CD4-positive, alpha-beta T cell (primary cell): ENCODE measurements at places on chromosomes 2 and 18.
A peak's percentile ranks its signal among the peaks of the same experiment; 100 is the strongest.

- H3K27me3 ChIP-seq, result no peaks in the 10 kb centered on the region
- peaks cover 13% of the 10 kb centered on the region for H3K36me3 ChIP-seq
- DNase-seq, result peak; percentile 30
- H3K4me1 ChIP-seq, result peaks cover 87% of the 10 kb centered on the region
- peak overlapping the region; percentile 84 for H3K27ac ChIP-seq
Measured at GRCh38 chr2:201127570-201127969, 11.6 kb downstream of the CFLAR start.

DNA sequence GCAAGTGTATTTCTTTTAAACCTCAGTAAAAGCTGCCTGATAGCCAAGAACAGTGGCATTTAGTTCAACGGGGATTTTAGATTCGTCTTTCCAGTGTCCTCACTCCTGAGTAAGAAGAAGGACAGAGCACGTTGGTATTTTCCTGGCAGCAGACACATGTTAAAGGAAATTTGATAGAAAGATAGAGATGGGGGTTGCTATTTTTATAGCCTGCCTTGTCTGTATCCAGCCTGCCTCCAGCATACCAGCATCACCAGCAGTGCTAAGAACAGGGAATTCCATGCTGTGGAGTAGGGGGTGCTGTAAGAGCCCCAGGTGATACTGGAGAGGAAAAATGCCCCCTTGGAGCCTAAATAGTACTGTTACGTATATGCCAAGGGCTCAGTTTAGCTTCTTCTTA, 1.1 kb upstream of the SMYD1 start:
- H3K4me3 ChIP-seq, result no peak overlapping the region
- DNase-seq, result no peak
- H3K27me3 ChIP-seq, result no peaks in the 10 kb centered on the region
- H3K27ac ChIP-seq, result no peak overlapping the region
- no peaks in the 10 kb centered on the region for H3K4me1 ChIP-seq

DNA sequence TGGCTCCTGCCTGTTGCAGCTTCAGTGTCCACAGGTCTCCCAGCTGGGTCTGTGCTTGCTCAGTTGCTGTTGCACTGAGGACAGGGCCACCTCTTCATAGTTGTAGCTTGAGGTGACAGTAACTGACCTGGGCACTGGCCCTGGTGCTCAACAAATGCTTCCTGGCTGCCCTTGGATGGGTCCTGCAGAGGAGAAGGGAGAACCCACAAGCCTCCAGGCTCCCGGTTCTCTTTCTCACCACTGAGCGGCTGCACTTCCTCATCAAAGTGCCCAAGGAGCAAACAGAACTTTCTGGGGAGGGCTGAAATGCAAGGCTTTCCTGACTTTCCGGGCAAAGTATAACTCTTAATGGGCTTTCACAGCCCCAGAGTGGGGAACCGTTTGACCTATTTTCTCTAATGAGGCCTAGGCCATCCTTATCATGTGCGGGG, 38.7 kb downstream of the LCT start:
- H3K27me3 ChIP-seq, result no peaks in the 10 kb centered on the region
- H3K27ac ChIP-seq, result no peak overlapping the region
- H3K4me1 ChIP-seq, result peaks cover 12% of the 10 kb centered on the region
- DNase-seq, result no peak
- no peak overlapping the region for H3K4me3 ChIP-seq
- no peaks in the 10 kb centered on the region for H3K36me3 ChIP-seq

DNA sequence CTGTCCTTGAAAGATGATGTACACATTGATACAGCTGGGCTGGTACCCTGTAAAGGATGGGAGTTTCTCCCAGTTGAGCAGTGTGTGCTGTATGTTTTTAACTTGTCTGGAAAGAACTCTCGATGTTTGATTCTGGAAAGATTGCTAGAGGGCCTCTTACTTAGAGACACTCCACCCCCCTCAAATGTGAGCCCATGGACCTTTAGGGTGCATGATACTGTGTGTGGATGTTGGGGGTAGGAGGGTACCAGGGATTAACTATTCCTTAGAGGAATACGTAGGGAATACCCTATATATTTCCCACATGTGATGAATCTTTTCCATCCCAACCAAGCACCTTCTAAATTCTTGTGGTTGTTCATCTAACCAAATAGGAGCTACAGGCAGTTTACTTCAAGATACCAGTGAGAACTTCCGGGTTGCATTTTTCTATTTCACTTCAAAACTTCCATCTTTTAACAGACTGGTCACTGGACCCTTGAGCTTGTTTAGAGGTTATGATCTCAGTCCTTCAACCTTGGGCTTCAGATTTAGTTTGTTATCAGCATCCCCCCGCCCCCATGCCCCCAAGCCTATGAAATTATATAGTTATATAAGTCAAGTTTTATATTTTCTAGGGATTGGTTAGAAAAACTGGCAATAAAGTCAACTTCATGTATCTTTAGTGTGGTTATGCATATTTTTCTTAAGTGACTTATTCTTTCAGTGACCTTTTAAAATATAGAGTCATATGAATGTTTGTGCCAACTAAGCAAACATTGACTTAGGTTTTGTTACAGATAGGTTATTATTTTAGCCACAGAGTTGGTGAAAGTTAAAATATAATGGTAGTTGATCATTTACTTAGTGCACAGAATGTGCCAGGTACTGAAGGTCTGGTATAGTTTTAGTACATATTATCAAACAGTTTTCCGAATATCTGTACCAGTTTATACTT, 18.2 kb downstream of the AFTPH start:
- no peaks in the 10 kb centered on the region for H3K27me3 ChIP-seq
- no peak overlapping the region for H3K4me3 ChIP-seq

- H3K4me3 ChIP-seq, result no peak overlapping the region
- no peaks in the 10 kb centered on the region for H3K36me3 ChIP-seq
- no peak for DNase-seq
- no peak overlapping the region for H3K27ac ChIP-seq
Measured at GRCh38 chr2:187917535-187917934, 363.3 kb upstream of the TFPI start.

DNA sequence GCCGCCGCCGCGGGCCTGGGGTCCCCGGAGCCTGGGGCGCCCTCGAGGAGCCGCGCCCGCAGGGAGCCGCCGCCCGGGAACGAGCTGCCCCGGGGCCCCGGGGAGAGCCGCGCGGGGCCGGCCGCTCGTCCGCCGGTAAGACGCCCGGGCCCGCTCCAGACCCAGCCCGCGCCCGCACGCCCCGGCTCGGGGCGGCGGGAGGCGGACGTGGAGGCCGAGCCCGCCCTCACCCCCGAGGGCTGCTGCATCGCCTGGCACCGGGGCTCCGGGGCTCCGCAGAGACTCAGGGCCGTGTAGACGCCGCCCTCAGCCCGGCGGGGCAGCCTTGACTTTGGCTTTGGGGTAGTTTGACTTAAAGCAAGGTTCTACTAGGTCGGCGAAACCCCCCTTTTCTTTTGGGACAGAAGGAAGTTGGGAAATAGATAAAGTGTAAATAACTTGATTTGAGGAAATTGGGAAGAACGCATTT, 335 bp downstream of the ERFE start:
- H3K4me1 ChIP-seq, result peaks cover 18% of the 10 kb centered on the region
- H3K36me3 ChIP-seq, result no peaks in the 10 kb centered on the region
- peaks cover 23% of the 10 kb centered on the region for H3K27me3 ChIP-seq
- H3K27ac ChIP-seq, result no peak overlapping the region
- no peak overlapping the region for H3K4me3 ChIP-seq
- no peak for DNase-seq

- no peaks in the 10 kb centered on the region for H3K27me3 ChIP-seq
- H3K4me1 ChIP-seq, result no peaks in the 10 kb centered on the region
- H3K36me3 ChIP-seq, result no peaks in the 10 kb centered on the region
- DNase-seq, result no peak
- no peak overlapping the region for H3K4me3 ChIP-seq
Measured at GRCh38 chr2:144580521-144581161, 60.7 kb upstream of the ZEB2 start.

DNA sequence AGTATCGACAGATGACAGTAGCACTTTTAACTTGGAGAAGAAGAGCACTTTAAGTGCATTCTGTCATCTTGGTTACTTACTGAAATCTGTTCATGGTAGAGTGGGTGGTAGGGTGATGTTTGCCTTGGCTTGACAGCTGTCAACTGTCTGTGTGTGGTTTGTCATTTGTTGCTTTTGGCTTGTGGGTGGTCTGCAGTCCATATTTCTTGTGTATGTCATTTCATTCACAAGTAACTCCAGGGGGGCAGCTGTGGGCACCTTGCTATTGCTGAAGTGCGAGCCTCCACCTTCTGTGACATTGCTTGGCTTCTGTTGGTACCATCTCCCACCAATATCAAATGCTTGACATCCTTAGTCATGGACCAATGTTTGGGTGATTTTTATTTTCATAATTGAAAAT, 311.6 kb upstream of the NRP2 start:
- no peak overlapping the region for H3K4me3 ChIP-seq
- no peaks in the 10 kb centered on the region for H3K36me3 ChIP-seq
- H3K4me1 ChIP-seq, result no peaks in the 10 kb centered on the region
- H3K27ac ChIP-seq, result no peak overlapping the region
- no peak for DNase-seq

GRCh38 chr2:236667526-236667925, 97.9 kb downstream of the ACKR3 start:
- peaks cover 2% of the 10 kb centered on the region for H3K27me3 ChIP-seq
- H3K27ac ChIP-seq, result no peak overlapping the region
- no peak for DNase-seq
- no peaks in the 10 kb centered on the region for H3K36me3 ChIP-seq
- no peaks in the 10 kb centered on the region for H3K4me1 ChIP-seq

- DNase-seq, result no peak
- no peaks in the 10 kb centered on the region for H3K4me1 ChIP-seq
- no peak overlapping the region for H3K4me3 ChIP-seq
- H3K27me3 ChIP-seq, result no peaks in the 10 kb centered on the region
- H3K27ac ChIP-seq, result no peak overlapping the region
Measured at GRCh38 chr2:23571085-23571484, 186.1 kb downstream of the KLHL29 start.

GRCh38 chr2:189045836-189046235, 71.7 kb downstream of the COL3A1 start:
- no peak overlapping the region for H3K4me3 ChIP-seq
- no peaks in the 10 kb centered on the region for H3K27me3 ChIP-seq
- H3K27ac ChIP-seq, result no peak overlapping the region
- no peak for DNase-seq
- H3K36me3 ChIP-seq, result no peaks in the 10 kb centered on the region

GRCh38 chr2:96267159-96267971, 1.3 kb downstream of the CIAO1 start:
- peak overlapping the region; percentile 57 for H3K27ac ChIP-seq
- H3K4me1 ChIP-seq, result peaks cover 42% of the 10 kb centered on the region
- H3K36me3 ChIP-seq, result peaks cover 54% of the 10 kb centered on the region
- peak; percentile 46 for DNase-seq

DNA sequence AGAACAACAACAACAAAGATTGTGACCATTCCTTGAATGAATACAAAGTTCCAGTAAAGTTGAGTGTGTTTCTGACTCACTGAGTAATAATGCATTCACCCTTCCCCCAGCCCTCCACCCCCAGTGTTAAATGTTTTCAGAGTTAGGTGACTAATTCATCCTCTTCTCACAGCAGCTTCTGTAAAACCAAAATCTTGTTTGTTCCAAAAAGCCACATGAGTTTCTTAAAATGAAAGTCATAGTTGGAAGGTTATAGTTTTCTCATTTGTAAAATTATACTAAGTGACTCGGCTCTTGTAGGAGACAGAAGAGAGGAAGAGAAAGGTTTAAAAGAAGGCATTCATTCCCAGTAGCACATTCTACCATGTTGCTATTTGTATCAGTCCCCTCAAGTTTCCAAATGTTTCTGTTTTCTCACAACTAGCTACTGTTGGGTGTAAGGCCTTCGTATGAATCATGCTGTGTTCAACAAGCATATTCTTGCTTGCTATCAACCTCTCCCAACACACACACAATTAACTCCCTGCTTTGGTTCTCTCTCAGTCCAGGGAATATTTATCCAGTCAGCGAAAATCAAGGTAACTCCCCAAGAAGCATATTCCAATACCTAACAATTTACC, 75.3 kb downstream of the MBD2 start:
- H3K27me3 ChIP-seq, result no peaks in the 10 kb centered on the region
- no peak for DNase-seq
